Tibial artery (tissue), 4 donors: ENCODE measurements at places on chromosomes 5 and 9.

DNA sequence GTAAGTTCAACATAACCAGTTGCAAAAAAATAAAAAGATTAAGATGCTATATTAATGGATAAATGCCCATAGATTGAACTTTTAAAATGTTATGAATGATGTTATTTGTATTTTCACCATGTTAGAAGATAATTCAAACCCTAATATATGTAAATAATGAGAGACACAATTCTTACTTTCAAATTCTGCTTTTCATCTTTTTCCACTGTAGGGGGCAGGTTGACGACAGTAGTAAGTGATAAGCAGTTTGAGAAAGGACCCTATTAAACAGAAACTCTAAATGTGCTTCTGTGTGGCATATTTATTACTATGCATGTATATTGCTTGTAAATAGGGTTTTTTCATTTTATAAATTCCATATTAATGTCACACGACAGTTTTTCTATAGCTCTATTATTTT lies 591.1 kb downstream of the SEMA5A start:
- DNase-seq, result no peak

GRCh38 chr5:74063821-74064220 lies 437.8 kb downstream of the ARHGEF28 start:
- DNase-seq, result no peak

DNA sequence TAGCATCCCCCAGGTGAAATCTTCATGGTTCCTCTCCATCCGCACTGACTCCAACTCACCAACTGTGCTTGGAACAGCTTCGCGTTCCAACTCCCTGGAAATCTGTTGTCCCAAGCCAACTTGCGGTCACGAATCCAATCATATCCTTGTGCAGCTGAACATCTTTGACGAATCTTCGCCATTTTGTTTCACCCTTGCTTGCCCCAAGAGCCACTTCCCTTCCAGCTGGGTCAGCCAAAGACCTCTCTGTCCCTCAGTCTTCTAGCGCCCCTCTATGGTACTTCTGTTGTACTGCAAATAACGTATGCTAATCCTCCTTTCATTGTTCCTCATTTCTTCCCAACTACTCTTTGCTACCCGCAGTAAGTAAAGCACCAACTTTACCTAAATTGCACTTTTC lies 61.0 kb upstream of the TARS1 start:
- DNase-seq, result no peak

GRCh38 chr5:59186623-59187022 lies 603.7 kb downstream of the RAB3C start:
- no peak for DNase-seq

DNA sequence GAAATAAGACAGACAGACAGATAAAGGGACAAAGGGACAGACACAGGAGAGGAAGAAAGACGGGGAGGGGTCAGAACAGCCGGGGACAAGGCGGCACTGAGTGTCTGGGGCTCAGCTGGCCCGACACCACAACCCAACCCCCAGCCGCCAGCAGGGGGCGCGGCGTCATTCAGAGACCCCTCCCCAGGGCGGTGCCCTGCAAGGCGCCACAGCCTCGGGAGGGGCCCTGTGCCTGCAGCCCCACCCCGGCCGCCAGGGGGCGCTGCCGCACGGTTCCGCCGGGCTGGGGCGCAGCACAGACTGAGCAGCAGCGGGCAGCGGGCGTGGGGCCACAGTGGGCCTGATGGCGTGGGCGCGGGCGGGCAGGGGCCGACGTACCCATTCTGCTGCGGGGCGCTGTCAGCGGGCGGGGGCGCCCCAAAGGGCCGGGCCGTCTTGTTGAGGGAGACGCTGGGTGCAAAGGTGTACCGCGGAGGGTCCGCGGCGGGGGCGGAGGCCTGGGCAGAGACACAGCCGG lies 5.9 kb downstream of the PDLIM7 start:
- DNase-seq, result no peak

- DNase-seq, result no peak
Observed at GRCh38 chr9:132283863-132284262, 70.9 kb downstream of the SETX start.

- DNase-seq, result no peak
Observed at GRCh38 chr5:91020065-91020800, 362.9 kb downstream of the ARRDC3 start.

GRCh38 chr5:126499853-126500342 lies 76.7 kb downstream of the GRAMD2B start:
- DNase-seq, result no peak

- DNase-seq, result no peak
Observed at GRCh38 chr5:93277051-93277450, 304.0 kb downstream of the NR2F1-AS1 start.

DNA sequence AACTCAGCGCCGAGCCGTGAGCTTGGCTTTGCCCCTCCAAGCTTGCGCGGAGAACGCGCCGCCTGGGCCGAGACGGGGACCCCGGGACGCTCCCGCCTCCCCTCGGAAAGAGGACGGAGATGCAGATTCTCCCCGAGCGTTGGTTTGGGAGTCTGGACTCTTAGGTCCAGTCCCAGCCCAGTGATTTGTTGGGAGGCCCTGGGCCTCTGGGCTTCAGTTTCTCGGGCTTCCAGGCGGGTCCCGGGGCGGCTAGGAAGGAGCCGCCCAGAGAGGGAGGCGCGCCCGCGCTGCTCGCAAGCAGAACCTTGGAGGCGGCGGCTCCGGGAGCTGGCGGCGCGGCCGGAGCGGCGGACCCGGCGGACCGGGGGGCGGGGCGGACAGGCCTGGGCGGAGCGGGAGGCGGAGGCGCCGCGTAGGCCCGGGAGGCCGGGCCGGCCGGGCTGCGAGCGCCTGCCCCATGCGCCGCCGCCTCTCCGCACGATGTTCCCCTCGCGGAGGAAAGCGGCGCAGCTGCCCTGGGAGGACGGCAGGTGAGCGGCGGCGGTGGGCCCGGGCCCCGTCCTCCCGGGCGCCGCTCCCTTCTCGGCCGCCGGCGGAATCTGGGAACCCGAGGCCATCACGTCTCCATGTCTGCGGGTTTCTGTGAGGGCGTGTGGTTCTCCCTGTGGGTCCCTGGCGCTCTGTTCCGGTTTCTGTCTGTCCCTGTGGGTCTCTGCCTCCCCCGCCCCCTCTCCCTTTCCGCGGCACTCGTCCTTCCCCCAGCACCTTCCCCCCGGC lies at the start of gene B4GALT7:
Gene B4GALT7 (plus strand): TSS at position 402 of the 777 bp plus-strand sequence. CDS start 79 bp downstream, at position 481.
- DNase-seq, result peak; percentile 89

DNA sequence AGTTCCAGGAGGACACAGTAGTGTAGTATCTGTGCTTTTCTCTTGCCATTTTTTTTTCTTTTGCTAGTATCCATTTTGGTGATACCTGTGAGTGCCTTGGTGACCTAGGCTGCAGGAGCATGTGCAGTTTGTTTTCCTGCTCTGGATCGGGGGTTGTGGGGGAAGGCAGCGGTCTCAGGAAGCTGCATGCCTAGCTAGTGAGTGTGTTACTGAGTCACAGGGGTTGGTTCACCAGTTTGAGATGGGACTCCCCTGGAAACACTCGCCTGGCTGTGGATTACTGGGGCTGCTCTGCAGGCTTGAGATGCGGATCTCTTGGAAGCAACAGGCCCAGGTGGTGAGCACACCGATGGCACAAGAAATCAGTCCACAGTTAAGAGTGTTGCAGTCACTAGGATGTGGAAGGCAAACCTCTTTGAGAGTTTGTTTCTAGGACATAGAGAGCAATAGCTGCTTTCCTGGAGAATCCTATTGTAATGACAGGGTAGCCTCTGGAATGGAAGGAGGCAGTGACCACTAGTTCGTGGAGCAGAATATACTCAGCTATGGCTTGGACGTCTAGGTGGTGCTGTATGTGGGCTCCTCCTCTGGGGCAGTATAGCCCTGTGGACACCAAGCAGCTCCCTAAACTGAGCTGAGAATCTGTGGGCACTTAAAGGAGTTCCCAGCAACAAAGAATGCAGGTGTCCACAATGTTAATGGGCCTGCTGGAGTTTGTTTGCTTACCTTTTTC lies 20.0 kb upstream of the SPATA31E1 start:
- DNase-seq, result no peak
